Activated T-helper 1 cell treated with anti-CD3 and anti-CD28 coated beads, Interleukin-12 subunit alpha, Interleukin-12 subunit beta, Interleukin-2, Interleukin-4 antibody, amounts not matched to agents 30 ng/mL and 10 ng/mL and 1 ng/mL, durations not matched to agents 14 hours and 24 hours and 36 hours (primary cell): ENCODE measurements at places on chromosomes 5 and 9. TPM values are rescaled to one million over a fixed set of nuclear protein-coding genes. Genes with fewer than 3 reads are reported as not detected.

- H3K27me3 ChIP-seq, result peaks cover 9% of the 10 kb centered on the region
- H3K4me1 ChIP-seq, result no peaks in the 10 kb centered on the region
- H3K36me3 ChIP-seq, result no peaks in the 10 kb centered on the region
- no peak overlapping the region for H3K4me3 ChIP-seq
- DNase-seq, result no peak
- H3K27ac ChIP-seq, result no peak overlapping the region
Measured at GRCh38 chr5:134255418-134256150, 29.7 kb upstream of the PPP2CA start.

GRCh38 chr9:84775056-84775643 lies 105.6 kb downstream of the NTRK2 start:
- H3K27me3 ChIP-seq, result peaks cover 2% of the 10 kb centered on the region
- no peak overlapping the region for H3K4me3 ChIP-seq
- DNase-seq, result no peak
- no peaks in the 10 kb centered on the region for H3K4me1 ChIP-seq
- no peak overlapping the region for H3K27ac ChIP-seq
- no peaks in the 10 kb centered on the region for H3K36me3 ChIP-seq

GRCh38 chr9:21964925-21965385 lies 29.2 kb downstream of the CDKN2A start:
- peak overlapping the region; percentile 42 for H3K27ac ChIP-seq
- peaks cover 76% of the 10 kb centered on the region for H3K27me3 ChIP-seq
- peaks cover 51% of the 10 kb centered on the region for H3K4me1 ChIP-seq
- peaks cover 11% of the 10 kb centered on the region for H3K36me3 ChIP-seq

DNA sequence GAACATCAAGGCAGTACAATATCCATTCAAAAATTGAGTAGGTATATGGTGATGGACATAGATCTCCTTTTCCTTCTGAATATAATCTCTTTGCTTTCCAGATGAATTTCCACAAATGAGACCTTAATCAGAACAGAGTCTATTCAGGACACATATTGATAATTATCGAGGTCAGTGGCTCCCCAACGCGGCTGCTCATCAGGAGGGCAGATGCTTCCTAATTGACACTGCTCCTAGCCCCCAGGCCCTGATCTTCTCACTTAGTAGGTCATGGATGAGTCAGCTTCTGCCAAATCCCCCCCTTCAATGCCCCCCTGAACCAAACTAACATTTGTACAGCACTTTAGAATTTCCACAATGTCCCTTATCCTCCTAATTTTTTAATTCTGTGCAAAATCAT lies 51.6 kb downstream of the SEMA5A start:
- H3K36me3 ChIP-seq, result no peaks in the 10 kb centered on the region
- no peaks in the 10 kb centered on the region for H3K4me1 ChIP-seq
- no peak for DNase-seq
- H3K27ac ChIP-seq, result no peak overlapping the region
- no peak overlapping the region for H3K4me3 ChIP-seq
- H3K27me3 ChIP-seq, result no peaks in the 10 kb centered on the region

DNA sequence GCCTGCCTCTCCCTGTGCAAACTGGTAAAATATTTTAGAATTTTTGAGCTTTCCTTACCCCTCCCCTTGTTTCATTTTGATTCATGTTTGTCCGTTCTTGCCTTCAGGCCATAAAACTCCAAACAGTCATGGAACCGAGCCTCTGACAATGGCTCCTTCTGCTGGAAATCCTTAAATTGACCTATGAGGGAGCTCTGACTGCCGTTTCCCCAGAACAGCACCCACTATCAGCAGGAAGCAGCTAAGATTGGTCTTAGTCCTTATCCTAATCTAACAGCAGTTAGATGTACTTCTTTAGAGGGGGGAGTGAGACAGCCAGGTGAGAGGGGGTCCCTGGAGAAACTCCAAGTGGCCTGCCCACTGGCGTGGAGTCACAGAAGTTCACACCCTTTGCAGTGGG lies 106.7 kb downstream of the FAM174A start:
- H3K4me3 ChIP-seq, result no peak overlapping the region
- H3K36me3 ChIP-seq, result no peaks in the 10 kb centered on the region
- no peak overlapping the region for H3K27ac ChIP-seq
- peaks cover 1% of the 10 kb centered on the region for H3K27me3 ChIP-seq
- DNase-seq, result no peak

- peak; percentile 4 for DNase-seq
- H3K4me3 ChIP-seq, result peak overlapping the region; percentile 31
- peaks cover 47% of the 10 kb centered on the region for H3K27me3 ChIP-seq
- peaks cover 12% of the 10 kb centered on the region for H3K4me1 ChIP-seq
- no peaks in the 10 kb centered on the region for H3K36me3 ChIP-seq
Measured at GRCh38 chr5:55821731-55822512, 29.2 kb upstream of the IL31RA start.

DNA sequence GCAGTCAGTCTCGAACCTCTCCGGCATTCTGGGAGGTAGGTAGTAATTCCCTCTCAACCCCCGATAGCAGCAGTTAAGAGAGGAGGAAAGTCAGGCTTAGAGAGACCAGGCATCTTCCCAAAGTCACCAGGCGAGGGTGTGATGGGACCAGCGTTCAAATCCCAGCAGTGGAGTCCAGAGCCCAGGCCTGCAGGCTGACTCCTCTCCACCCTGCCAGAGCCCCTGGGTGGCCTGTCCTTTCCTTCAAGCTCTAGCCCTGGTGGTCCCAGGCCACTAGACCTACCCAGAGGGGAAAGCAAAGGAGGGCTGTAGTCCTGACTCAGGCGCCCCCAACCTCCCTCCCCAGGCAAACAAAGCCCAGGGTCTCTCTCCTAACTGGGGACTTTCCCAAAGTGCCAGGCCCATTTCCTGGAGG lies 4.2 kb upstream of the NR5A1 start:
- no peak overlapping the region for H3K4me3 ChIP-seq
- no peak for DNase-seq
- H3K27me3 ChIP-seq, result peaks cover 4% of the 10 kb centered on the region
- no peak overlapping the region for H3K27ac ChIP-seq

DNA sequence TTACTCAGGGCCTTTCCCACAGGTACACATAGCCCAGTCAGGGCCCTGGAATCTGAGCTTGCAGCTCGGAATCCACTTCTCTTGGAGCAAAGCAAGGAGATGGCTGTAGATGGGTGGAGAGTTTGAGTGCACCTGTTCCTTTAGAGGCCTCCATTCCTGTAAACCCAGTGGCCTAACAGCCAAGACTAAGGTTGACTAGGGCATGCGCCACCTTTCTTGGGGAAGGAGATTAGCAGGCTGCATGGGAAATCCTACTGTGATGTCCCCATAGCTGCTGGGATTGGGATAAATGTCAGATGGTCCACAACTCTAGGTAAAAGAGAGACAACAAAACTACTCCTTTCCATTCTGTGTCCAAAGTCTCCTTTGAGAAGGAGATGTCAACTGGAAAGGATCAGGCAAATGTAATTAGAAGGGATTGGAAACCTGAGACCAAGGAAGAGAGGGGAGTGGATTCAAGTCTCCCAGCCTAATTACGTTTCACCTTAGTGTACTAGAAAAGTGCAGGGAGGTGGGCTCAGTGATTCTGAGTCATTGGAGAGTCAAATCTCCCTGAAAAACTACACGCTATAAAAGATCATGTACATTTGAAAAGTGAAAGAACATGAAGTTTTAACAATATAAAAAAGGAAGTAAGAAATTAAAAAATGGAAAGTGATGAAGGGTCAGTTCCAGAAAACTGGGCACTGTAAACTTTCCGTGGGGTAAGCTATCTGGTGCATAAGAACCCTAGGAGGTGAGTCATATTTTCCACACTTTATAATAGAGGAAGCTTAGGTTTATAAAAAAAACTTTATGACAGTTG lies 104.2 kb downstream of the SEC61B start:
- no peaks in the 10 kb centered on the region for H3K4me1 ChIP-seq
- no peak overlapping the region for H3K4me3 ChIP-seq
- H3K27ac ChIP-seq, result no peak overlapping the region
- H3K27me3 ChIP-seq, result peaks cover 11% of the 10 kb centered on the region
- no peak for DNase-seq
- H3K36me3 ChIP-seq, result no peaks in the 10 kb centered on the region

- no peak for DNase-seq
- no peak overlapping the region for H3K4me3 ChIP-seq
- no peaks in the 10 kb centered on the region for H3K4me1 ChIP-seq
Measured at GRCh38 chr5:144315994-144316634, 145.4 kb downstream of the KCTD16 start.

- DNase-seq, result no peak
- no peaks in the 10 kb centered on the region for H3K36me3 ChIP-seq
- H3K27ac ChIP-seq, result no peak overlapping the region
- no peaks in the 10 kb centered on the region for H3K4me1 ChIP-seq
- peaks cover 35% of the 10 kb centered on the region for H3K27me3 ChIP-seq
- H3K4me3 ChIP-seq, result no peak overlapping the region
Measured at GRCh38 chr5:176697267-176697933, 50.1 kb downstream of the TSPAN17 start.

DNA sequence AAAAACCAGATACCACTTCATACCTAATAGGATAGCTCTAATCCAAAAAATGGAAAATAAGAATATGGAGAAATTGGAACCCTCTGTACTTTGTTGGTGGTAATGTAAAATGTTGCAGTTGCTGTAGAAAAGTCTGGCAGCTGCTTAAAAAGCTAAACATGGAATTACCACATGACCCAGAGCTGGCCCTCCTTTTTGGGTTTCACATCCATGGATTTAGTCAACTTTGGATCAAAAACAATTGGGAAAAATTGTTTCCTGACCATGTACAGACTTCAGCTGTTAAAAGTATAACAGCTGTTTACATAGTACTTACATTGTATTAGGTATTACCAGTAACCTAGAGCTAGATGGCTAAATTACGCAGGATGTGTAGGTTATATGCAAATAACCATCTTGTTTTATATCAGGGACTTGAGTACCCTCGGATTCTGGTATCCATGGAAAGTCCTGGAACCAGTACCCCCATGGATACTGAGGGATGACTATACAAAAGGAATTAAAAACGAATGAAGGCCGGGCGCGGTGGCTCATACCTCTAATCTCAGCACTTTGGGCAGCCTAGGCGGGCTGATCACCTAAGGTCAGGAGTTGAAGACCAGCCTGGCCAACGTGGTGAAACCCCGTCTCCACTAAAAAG lies 15.8 kb downstream of the DNAJA1 start:
- peaks cover 27% of the 10 kb centered on the region for H3K4me1 ChIP-seq
- H3K36me3 ChIP-seq, result peaks cover 42% of the 10 kb centered on the region
- no peak overlapping the region for H3K27ac ChIP-seq
- no peaks in the 10 kb centered on the region for H3K27me3 ChIP-seq

GRCh38 chr9:128211981-128212281 lies 8.8 kb downstream of the DNM1 start:
- no peak overlapping the region for H3K27ac ChIP-seq
- peaks cover 27% of the 10 kb centered on the region for H3K27me3 ChIP-seq
- H3K4me3 ChIP-seq, result no peak overlapping the region
- DNase-seq, result no peak

GRCh38 chr9:132770770-132771310 lies 100.6 kb downstream of the GTF3C4 start:
- peak overlapping the region; percentile 93 for H3K4me3 ChIP-seq
- H3K36me3 ChIP-seq, result peaks cover 12% of the 10 kb centered on the region
- peaks cover 6% of the 10 kb centered on the region for H3K27me3 ChIP-seq
- H3K27ac ChIP-seq, result no peak overlapping the region

DNA sequence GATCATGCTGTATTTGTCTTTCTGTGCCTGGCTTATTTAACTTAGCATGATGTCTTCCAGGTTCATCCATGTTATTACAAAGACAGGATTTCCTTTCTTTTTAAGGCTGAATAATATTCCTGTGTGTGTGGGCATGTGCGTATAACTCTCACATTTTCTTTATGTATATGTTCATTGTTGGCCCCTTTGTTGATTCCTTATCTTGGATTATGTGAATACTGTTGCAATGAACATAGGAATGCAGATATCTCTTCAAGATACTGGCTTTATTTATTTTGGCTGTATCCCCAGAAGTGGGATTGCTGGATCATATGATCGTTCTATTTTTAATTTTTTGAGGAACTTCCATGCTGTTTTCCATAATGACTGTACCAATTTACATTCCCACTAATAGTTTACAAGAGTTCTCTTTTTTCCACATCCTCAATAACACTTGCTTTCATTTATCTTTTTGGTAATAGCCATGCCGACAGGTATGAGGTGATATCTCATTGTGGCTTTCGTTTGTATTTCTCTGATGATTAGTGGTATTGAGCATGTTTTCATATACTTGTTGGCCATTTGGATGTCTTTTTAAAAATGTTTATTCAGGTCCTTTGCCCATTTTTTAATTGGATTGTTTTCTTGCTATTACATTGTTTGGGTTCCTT lies 38.0 kb downstream of the CREBRF start:
- no peak overlapping the region for H3K4me3 ChIP-seq
- H3K27ac ChIP-seq, result no peak overlapping the region
- peaks cover 8% of the 10 kb centered on the region for H3K36me3 ChIP-seq
- DNase-seq, result no peak

GRCh38 chr5:154758493-154758892 lies 3.3 kb downstream of the LARP1 start:
- peak overlapping the region; percentile 91 for H3K4me3 ChIP-seq
- no peak for DNase-seq
- H3K36me3 ChIP-seq, result peaks cover 17% of the 10 kb centered on the region
- H3K4me1 ChIP-seq, result peaks cover 57% of the 10 kb centered on the region
- H3K27me3 ChIP-seq, result peaks cover 1% of the 10 kb centered on the region
- peak overlapping the region; percentile 89 for H3K27ac ChIP-seq

GRCh38 chr9:99515093-99515492 lies 293.0 kb downstream of the SEC61B start:
- DNase-seq, result no peak
- no peaks in the 10 kb centered on the region for H3K36me3 ChIP-seq
- H3K4me3 ChIP-seq, result no peak overlapping the region

GRCh38 chr9:3296536-3296935 lies 229.3 kb downstream of the RFX3 start:
- DNase-seq, result no peak
- peaks cover 2% of the 10 kb centered on the region for H3K36me3 ChIP-seq
- no peak overlapping the region for H3K4me3 ChIP-seq

GRCh38 chr5:13524936-13525335 lies 419.6 kb downstream of the DNAH5 start:
- no peak overlapping the region for H3K4me3 ChIP-seq
- H3K4me1 ChIP-seq, result no peaks in the 10 kb centered on the region
- H3K27me3 ChIP-seq, result no peaks in the 10 kb centered on the region
- no peaks in the 10 kb centered on the region for H3K36me3 ChIP-seq

GRCh38 chr5:9713959-9714586 lies 83.9 kb upstream of the TAS2R1 start:
- no peak for DNase-seq
- H3K27ac ChIP-seq, result no peak overlapping the region
- no peaks in the 10 kb centered on the region for H3K27me3 ChIP-seq
- H3K36me3 ChIP-seq, result no peaks in the 10 kb centered on the region

SLC2A6 gene
- total RNA-seq, result 4.1 and 4.6 TPM in 2 replicates

ECSCR gene
- total RNA-seq, result 1.3 and 1.4 TPM in 2 replicates

C9 gene
- total RNA-seq, result not detected in 2 replicates

WNT8A gene
- total RNA-seq, result not detected in 2 replicates

NINJ1 gene
- total RNA-seq, result 94.2 and 95.3 TPM in 2 replicates

CCDC183 gene
- total RNA-seq, result 0.52 TPM in 1 of 2 replicates, not detected in the other

TESK1 gene
- 61.5 and 62.1 TPM in 2 replicates for total RNA-seq

LHFPL2 gene
- 0.08 and 0.47 TPM in 2 replicates for total RNA-seq

SH3TC2 gene
- not detected in 2 replicates for total RNA-seq

IFNA13 gene
- not detected in 2 replicates for total RNA-seq

LHX2 gene
- total RNA-seq, result not detected in 2 replicates

OR13C3 gene
- not detected in 2 replicates for total RNA-seq

MEGF10 gene
- not detected in 2 replicates for total RNA-seq

CCDC192 gene
- not detected in 2 replicates for total RNA-seq
